ENCODE measurements at places on chromosomes 7 and 10.

DNA sequence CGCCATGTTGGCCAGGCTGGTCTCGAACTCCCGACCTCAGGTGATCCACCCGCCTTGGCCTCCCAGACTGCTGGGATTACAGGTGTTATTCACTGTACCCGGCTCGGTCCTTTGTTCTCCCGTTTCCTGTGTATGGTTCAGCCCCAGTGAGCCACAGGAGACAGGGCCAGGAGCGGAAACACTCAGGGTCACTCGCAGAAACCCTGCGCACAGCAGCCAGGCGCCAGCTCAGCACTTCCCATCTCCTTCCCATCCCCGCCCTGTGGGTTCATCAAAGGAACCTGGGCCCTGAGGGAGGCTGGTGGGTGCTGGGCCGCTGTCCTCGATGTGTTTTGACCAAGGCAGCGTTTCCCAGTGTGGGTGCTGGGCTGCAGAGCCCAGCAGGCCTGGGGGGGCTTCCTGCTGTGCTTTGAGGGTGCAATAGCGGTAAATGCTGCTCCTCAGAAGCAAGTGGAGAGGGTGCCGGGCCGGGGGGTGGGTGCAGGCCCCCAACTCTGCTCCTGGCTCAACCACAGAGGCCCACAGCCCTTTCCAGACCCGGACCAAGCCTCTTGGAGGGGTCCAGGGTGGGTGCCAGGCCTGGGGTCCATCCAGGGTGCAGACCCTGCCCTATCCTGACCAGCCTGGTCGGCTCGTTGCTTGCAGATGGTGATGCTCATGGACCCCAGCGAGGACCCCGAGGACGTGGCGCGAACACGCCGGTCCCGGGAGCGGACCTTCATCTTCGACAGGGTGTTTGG lies 15.3 kb upstream of the CHST12 start:
- DNase-seq = no peak

GRCh38 chr7:103398483-103399127 lies 47.4 kb downstream of the SLC26A5 start:
- no peak for DNase-seq

DNA sequence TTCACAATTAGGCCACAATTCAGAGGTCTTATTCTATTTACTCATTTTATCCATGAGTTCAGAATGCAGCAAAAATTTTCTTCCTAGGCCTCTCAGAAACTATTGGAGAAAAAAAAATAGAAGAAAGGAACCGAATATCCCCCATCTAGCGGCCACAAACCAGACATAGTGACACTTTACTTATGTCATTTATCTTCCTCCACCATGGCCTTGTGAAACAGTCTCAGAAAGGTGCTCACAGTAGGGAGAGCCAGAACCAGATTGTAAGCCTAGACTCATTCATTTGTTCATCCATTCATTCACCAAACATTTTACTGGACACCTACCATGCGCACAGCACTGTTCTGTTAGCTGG lies 16.0 kb downstream of the CREB3L2 start:
- no peak for DNase-seq

GRCh38 chr10:6612371-6612770 lies 32.3 kb upstream of the PRKCQ start:
- DNase-seq = no peak

DNA sequence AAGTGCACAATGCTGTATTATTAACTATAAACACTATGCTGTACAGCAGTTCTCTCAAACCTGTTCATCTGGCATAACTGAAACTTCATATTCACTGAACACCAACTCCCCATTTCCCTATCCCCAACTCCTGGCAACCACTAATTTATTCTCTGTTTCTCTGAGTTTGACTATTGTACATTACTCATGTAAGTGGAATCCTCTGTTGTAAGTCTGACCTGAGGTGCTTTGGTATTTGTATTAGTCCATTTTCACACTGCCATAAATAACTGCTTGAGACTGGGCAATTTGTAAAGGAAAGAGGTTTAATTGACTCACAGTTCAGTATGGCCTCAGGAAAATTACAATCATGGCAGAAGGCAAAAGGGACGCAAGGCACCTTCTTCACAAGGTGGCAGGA lies 266.3 kb downstream of the PPP1R3A start:
- no peak for DNase-seq

DNA sequence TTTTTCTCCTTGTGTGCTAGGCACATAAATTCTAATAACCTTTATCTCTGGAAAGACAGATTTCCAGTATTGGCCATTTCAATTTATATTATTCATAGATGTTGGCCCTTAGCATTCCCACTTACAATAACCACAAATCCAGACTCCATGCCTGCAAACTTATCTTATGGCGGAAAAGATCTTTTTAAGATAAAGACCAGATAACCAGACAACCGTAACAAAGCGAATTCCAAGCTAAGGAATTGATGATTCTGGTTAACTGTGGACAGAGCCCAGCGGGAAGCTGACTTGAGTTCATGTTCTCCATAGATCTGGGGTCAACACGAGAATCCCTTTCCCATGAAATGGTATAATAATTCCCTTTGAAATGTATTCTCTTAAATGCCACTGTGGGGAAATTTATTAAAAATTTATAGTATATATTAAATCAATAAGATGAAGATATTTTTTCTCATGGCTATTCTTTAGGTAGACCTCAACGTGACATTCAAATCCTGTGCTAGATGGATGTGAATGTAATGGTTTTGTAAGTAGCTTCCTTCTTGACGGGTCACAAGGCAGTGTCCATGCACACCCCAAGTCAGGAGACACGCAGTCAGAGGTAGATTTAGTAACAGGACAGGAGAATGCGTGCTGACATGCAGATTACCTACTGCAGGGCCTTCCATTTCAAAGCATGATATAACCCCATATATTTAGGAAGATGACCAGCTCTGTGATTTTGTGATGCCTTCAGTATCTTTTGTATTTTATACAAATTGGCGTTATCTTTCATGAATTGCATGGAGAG lies 37.7 kb upstream of the KLF6 start:
- DNase-seq = no peak

DNA sequence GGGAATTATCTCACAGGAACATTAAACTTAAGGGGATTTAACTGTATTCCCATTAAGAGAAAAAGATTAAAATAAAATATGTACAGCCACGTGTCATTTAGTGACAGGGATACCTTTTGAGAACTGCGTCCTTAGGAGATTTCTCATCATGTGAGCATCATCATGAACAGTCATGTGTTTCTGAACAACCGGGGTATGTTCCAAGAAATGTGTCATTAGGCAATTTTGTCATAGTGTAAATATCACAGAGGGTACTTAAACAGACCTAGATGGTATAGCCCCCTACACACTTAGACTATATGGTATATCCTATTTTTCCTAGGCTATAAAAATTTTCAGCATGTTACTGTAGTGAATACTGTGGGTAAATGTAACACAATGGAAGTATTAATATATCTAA lies 840.3 kb downstream of the CNTNAP2 start:
- no peak for DNase-seq

All from HAP-1 (cell line).